HFF-Myc (cell line): ENCODE measurements at places on chromosomes 3 and 15.
A peak's percentile ranks its signal among the peaks of the same experiment; 100 is the strongest.

DNA sequence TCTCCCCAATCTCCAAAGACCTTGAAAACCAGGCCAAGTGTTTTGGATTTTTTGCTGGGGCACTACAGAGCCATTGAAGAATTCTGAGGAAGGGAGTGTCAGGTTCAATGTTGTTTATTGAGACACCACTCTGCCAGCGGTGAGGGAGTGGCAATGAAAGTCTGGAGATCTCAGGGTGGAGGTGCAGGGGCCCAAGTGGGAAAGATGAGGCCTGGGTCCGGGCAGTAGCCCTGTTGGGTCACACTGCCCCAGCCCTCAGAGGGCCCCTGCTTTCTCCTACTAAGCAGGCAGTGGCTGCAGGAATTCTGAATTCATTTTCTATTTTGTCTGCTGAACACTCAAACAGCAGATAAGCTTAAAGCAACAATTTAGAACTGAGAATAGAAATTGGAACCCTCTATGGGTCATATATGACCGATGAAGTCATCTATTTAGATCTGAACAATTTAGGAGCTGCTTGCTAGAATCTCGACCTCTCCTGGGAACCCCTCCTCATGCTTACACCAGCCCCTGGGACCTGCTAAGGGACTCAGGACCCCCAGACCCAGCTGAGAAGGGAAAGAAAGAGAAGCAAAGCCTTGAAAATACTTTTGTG, 17.9 kb downstream of the HRH1 start:
- DNase-seq, result no peak

- DNase-seq, result no peak
Measured at GRCh38 chr15:68445351-68445750, 13.4 kb upstream of the ITGA11 start.

DNA sequence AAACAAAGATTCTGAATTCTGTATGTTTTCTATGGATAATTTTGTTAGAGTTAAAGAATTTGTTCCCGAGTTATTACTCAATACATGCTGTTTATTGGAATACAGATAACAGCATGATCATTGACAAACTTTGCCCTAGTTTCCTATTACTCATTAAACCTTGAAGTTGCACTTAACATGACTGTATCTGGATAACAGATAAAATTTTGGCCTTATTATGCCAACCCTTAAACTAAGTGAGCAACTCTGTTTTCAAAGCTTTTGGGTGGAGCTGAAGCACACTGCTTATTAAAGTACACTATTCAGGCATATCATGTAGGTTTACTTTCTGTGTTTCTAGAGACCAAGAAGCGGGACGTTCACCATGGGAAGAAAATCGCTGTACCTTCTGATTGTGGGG, at the start of gene AADAC:
TSS of gene AADAC (plus strand) at position 318 of the 400 bp plus-strand sequence. CDS start at position 365, 47 bp downstream.
- no peak for DNase-seq

- DNase-seq, result peak; percentile 17
Measured at GRCh38 chr3:97719156-97719821, 45.3 kb upstream of the ARL6 start.

GRCh38 chr15:51269496-51269895, 68.9 kb downstream of the CYP19A1 start:
- no peak for DNase-seq

DNA sequence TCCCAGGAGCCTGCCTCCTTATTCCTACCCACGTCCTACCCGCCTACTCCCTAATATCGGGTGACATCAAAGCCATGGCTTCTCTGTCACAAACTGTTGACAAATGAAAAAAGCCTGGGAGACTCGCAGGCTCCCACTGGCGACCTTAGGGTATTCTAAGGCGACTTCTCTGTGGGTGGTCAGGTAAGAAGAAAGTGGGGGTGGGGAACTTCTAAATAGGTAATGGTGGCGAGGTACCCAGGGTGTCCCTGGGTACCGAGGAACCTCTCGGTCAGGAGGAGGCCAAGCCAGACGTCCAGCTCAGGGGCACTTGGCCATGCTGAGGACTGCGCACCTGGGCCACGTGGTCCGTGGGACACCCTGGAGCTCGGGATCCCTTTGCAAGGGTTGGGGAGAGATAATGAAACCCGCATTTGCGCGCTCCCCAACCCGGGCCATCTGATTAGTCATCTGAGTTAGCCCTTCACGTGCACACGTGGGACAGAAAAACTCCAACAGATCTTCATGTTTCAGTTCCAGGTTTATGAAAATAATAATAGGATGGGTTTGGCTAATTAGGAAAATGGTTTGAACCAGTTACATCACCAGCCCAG, 78.2 kb downstream of the NR2F2 start:
- no peak for DNase-seq

DNA sequence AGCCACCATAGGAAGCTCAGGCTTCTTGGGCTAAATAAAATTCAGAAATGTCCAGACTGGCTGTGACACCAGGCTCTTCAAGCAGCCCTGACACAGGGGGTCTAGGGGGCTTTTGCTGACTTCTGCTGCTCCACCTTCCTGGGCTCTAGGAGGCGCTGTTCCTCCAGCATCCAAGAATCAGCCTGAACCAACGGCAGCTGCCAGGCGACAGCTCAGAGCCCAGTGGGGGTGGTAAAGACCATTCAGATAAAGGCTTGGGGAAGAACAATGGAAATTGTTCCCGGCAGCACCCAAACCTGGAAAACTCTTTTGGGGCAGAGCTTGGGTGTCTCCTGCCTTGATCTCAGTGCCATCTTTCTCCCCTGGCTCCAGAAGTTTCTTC, 21.6 kb upstream of the PSTPIP1 start:
- DNase-seq, result no peak

DNA sequence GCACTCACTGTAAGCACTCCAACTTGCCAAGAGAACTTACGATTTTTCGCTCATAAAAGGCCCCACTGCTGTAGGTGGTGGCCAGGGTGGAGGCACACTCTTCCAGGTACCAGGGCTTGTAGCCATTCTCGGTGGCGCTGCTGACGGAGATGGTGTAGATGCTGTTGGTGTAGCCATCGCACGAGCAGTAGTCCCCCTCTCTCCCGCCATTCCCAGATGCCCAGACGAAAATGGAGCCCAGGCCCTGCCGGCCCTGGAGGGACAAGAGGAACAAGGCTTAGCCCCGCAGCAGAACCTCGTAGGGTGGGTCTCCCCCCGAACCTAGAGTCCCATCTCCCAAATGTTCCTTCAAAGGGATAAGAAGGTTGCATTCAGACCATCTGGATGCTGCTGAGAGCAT, 96.3 kb downstream of the PCSK6 start:
- DNase-seq, result no peak

- no peak for DNase-seq
Measured at GRCh38 chr15:81843226-81843625, 202.6 kb downstream of the MEX3B start.

GRCh38 chr15:78603467-78603866, 17.3 kb downstream of the CHRNA3 start:
- no peak for DNase-seq

DNA sequence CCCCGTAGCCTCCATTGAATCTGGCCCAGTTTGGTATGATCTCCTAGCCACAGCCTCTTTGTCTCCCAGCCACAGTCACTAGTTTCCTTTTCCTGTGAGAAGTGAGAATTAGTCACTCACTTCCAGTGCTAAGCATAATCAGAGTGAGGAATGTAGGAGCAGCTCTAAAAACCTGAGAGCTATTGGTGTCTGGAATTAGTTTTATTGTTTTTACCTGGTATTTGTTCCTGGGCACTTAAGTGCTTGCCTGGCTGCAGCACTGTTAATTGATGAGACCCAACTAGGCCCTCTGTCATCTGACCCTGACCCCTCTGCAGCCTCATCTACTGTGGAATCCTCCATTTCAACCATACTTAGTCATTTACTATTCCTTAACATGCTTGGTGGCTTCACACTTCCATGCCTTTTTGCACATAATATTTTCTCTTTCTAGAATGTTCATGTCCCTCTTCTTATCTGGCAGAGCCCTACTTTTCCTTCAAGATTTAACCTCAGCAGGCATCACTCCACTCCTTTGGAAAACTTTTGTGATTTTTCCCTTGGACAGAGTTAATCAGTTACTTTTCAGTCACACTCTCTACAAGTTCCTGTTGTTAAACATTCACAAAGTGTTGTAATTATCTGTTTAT, 48.8 kb downstream of the PDE8A start:
- no peak for DNase-seq

DNA sequence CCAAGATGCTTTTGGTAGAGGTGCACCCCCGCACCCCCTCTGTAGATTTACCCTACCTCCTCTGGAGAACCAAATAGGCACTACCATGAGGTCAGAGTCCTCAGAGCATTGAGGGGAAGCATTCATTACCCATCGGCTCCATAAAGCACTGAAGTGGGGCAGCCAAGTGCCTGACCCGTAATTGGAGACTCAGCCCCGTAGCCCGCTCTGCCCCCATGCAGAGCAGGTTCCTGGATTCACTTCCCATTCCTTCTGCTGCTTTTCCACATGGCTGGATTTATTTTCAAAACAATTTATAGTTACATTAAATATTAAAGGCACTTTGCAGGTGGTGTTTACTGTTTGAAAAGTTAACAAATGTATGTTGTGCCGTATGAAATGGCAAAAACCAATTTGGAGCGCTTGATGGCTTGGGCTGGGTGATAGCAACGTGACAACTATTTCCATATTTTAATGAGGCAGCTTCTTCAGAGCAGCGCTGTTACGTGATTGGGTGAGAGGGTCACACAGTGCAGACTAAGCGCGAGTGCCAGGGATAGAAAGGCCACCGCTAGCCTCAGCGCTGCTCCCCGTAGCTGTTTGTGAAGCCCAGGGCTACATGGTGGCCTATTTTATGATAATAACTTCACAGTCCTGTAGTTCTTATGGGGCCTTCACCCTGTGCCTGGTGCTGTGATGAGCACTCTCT, 373.8 kb upstream of the PROK2 start:
- no peak for DNase-seq

DNA sequence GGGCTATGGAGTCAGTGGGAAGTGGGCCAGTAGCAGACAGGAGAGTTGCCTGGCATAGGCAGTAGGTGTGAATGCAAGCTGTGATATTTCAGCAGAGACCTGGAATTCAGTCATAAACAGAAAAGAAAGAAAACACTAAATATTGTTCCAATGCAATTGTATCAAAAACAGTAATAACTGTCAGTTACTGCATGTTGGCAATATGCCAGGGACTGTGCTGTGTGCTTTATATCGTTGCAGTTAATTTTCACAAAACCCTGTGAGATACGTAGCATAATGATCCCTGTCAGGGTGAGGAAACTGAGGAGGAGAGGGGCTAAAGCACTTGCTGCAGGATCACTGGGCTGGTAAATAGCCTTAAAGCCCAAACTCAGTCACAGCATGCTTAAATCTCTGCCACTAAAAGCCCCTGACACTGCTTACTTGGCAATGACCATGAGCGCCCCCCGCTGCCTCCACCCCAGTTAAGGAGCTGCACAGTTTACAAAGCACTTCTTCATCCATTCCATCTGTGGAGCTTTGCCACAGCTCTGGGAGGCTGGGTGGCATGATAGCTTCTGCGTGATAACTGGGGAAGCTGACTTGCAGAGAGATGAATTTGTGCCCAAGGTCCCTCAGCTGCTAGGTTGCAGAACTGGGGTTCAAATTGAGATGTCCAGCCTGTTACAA, 3.9 kb downstream of the SLC6A1 start:
- no peak for DNase-seq

DNA sequence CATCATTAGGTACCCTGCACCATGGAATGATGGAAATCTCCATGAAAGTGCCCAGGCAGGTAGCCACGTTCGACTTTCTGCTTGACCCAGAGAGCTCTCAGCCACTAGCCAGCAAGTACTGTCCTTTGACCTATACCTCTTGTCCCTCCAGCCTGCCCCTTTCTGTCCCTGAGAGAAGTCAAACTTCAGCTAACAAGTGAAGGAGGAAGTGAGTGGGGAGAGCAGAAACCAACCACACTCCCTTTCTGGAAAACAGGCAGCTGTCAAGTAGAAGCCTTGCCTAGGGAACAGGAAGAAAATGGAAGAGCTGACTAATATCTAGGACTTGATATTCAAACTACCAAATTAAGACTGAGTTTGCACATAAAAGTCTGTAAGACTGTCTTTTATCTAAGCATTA, 30.3 kb upstream of the FSTL1 start:
- DNase-seq, result no peak

DNA sequence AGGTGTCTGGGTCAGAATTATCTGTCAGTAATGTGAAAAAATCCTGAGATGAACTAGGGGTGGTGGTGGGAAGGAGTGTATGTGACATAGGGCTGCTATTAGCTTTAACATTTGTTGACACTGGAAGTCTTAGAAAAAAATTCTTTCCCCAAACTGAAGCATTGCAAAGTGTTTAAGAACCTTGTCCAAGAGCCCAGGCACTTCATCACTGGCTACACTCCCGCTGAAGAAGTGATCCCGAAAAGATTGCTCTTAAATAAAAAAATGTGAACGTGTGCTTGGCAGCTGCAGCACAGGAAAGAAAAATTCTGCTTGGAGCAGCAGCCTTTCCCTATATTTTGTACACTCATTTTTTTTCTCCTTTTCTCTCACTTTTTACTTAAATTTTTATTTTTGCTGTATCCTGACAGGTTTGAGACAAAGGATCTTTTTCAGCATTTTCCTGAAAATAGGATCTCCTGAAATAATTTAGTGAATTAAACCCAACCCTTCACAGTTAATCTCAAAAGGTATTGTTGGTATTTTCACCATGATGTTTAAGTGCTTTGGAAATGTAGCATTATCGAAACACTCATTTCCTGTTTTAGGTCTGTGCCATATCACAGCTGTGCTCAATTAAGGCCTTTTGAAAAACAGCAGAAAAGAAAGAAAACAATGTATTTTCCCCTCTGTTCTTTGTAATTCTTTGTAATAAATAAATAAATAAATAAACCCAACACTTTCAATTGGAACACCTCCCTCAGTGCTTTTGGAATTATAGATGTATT, 477.6 kb downstream of the ZNF385D start:
- DNase-seq, result peak; percentile 57

- DNase-seq, result no peak
Measured at GRCh38 chr3:170746175-170746942, 123.6 kb downstream of the RPL22L1 start.

DNA sequence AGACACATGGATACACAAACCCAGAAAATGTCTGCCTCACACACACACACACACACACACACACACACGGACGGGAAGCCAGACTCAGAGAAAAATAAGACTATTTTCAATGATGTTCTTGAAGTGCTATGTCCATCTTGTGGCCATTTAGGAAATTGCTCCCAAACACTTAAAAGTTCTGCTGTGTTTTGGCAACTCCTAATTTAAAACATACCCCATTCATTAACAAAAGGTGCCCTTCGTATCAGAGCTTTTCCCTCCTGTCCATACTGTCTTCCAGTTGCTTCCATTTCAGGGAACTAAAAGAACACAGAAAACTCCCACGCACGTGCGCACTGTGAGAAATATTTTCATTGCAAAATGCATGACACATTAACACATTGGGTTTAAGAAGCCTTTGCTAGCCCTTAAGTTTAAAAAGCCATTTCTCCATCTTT, 44.6 kb downstream of the SLC12A1 start:
- DNase-seq, result peak; percentile 65

GRCh38 chr3:149395107-149396089, 17.9 kb upstream of the TM4SF1 start:
- no peak for DNase-seq
